ENCODE measurements at places on chromosomes 11 and 22. TPM values are rescaled to one million over a fixed set of nuclear protein-coding genes. Genes with fewer than 3 reads are reported as not detected.

- no peak for DNase-seq
Observed at GRCh38 chr11:80816966-80817365, 1376.1 kb upstream of the TENM4 start.

- DNase-seq = no peak
Observed at GRCh38 chr11:799641-800316, 1.7 kb upstream of the SLC25A22 start.

- DNase-seq = no peak
Observed at GRCh38 chr22:43205261-43205691, 18.3 kb upstream of the TTLL12 start.

GRCh38 chr11:7514099-7514591 is 346 bp downstream of the PPFIBP2 start:
- peak; percentile 33 for DNase-seq

DNA sequence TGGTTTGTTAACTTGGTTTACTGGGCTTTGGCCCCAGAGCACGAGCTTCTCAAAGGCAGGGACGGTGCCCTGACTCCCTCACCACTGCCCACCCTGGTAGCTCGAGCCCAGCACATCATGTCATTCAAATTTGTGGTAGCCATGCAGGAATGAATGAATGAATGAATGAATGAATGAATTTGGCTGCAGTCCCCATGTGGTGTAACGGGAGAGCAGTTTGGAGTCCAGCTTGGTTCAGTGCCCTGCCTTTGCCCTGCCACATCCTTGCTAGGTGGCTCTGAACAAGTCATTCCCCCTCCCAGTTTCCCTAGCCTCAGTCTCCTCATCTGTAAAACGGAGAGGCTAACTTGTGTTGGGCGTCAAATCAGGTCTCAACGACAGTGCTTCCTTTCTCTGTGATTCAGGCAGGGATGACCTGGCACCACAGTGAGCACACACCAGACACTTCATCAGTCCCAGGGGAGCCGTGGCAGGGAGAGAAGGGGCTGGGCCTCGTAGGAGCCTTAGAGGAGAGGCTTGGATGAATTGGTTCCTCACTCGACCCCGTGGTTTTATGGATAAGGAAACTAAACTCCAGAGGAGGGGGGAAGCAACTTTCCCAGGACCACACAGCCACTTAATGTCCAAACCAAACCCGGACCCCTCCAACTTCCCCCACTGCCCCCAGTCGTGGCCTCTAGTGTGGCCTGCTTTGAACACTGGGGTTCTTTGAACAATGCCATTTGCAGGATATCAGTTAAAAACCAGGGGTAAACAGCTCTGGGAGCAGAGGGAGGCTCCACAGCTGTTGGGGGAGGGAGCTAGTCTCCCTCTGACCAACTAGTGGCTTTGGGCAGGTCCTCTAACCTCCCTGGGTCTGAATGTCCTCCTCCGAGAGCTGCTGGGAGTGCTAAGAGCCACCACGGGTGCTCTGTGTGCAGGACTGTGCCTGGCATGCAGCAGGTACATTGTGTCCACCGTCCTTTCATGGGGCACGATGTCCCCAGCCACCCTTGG is 86.2 kb downstream of the CACNA1I start:
- no peak for DNase-seq

Gene RANGAP1
- total RNA-seq = 142 TPM

Gene KCNQ1
- total RNA-seq = 19.3 TPM

Gene DEFB131B
- total RNA-seq = not detected

Gene OR10D3
- not detected for total RNA-seq

GRCh38 chr11:126808296-126808695 is 192.3 kb downstream of the KIRREL3 start:
- DNase-seq = no peak

GRCh38 chr11:47527186-47527585 is 25.7 kb downstream of the CELF1 start:
- no peak for DNase-seq

DNA sequence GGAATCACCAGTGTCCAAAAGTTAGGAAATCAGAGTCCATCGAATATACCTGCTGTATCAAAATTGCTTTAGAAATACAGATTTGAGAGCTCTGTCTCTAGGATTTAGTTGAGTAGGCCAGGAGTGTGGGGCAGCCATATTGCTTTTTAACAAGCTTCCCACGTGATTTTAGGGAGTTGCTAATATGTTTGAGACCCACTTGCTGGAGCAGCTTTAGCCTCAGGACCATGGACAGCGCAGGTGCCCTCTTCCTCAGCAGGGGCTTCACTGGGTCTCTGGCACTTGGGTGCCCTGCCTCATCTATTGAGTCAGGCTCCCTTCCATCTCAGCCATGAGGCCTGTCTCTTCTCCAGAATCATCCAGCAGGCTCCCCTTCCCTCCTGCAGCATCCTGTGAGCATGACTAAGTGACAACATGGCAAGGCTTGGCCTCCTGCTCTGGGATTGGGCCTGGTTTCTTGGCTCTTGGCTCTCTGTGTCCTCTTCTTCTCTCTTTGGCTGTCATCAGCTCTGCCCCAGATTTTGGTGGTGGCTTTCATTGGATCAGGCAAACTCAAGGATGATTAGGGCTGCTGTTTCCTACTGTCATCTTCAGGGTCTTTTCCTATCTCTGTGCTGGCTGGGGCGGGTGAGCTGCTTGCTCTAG is 70.0 kb downstream of the SGSM1 start:
- DNase-seq = peak; percentile 22

All from activated naive CD4-positive, alpha-beta T cell treated with anti-CD3 and anti-CD28 coated beads, Interleukin-2, amount 50 U/mL, for 72 hours (primary cell).